NCI-H82 (cell line): ENCODE measurements at places on chromosomes 13 and 19.

DNA sequence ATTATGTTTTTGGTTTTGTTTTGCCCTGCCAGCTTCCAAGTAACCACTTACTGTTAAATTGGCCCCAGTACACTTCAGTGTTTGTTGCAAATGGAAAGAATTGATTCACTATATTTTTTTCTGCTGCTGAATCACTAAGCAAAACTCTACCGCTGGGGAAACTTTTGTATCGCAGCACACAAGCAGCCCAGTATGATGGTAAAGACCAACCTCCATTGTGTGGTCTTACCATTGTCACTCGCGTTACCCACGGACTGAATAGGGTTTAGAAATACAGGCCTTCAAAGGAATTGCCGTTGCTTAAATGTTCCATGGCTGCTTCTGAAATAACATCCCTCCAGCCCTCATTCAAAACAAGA lies 7.9 kb downstream of the SPATA13 start:
- DNase-seq = no peak

DNA sequence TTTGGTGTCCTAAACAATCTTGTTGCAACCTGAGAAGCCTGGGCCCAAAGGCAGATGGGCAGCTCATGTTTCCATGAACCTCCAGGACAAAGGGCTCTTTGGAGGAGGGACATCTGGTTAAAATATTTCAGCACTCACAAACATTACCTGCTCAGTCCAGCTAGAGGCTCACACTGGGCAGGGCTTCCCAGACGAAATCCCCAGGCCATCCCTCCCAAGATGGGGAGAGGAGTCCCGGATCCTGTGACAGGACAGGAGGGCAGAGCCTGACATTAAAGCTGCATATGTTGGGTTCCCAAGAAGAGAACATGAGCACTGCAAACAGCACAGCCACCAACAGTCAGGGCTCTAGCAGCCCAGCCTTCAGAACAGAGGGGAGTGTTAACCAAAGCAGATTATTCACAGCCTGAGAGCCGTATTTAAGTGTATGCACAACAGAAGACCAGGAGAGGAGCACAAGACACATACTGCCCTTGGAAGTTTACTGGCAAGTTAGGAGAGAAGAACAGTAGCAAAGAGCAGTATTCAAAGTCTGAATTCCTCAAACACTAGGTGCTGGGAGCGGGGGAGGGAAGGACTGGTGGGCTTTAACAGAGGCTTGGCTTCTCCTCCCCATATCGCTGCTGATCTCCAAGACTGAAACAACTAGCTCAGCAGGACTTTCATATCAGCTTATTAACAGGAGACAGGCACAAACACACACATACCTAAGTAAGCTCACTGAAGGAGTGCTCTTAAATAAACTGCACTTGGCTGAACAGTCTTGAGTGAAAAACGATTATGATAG lies 12.3 kb downstream of the ATP7B start:
- DNase-seq = peak; percentile 63

DNA sequence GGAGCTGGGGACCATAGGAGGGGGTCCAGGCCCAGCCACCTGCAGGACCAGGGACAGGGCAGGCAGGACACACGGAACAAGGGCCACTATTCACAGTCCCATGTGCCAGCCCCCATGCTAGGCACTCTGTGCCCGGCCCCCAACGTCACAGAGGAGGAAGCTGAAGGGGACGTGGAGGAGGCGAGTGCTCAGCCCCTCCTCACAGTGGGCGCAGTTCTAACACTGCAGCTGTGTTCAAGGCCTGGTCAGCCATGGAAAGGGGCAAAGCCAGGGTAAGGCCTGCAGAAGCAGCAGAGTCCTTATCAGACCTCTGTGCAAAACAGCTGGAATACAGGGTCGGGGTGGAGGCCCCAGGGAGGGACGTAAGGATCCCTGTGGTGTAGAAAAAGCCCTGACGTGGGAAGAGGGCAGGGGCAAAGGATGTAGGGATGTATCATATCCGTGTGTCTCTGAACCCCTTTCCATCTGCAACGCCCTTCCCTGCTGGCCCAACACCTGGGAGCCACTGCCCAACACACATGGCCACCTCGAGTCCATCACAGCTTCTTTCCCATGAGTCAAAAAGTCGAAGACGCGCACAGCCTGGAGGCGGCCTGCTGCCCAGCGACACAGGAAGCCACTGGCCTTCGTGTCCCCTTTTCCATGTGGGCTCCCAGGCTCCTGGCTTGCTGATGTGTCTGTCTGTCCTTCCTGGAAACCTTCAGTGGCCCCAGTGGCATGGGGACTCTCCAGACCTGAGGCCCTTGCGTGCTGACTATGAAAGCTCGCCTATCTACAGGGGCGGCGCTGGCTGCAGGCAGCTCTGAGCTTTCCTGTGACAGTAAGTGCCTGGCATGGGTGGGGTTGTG lies 28.0 kb downstream of the SH3GL1 start:
- DNase-seq = no peak

- DNase-seq = no peak
Measured at GRCh38 chr19:5078666-5079065, 109.8 kb downstream of the KDM4B start.

- DNase-seq = no peak
Measured at GRCh38 chr19:30880551-30880950, 468.7 kb downstream of the TSHZ3 start.

DNA sequence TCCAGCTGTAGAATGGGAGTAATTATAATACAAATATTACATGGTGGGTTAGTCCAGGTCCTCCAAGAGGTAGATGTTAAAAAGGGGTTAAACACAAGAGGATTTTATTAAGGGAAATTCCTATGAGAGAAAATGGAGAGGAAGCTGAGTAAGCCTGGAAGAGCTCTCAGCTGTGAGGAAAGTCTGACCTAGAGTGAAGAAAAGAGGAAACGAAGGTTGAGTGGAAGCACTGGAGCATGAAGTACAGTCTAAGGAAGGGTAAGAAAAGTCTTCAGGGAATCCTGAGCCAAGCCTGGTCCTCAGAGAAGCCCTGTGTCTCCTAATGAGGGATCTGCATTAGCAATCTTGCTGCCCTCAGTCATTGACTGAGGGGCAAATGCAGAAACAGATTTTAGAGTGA lies 506.2 kb downstream of the GPC5 start:
- no peak for DNase-seq

GRCh38 chr13:74062933-74063332 lies 71.3 kb downstream of the KLF12 start:
- DNase-seq = no peak

- no peak for DNase-seq
Measured at GRCh38 chr13:80379245-80379644, 38.3 kb upstream of the SPRY2 start.

DNA sequence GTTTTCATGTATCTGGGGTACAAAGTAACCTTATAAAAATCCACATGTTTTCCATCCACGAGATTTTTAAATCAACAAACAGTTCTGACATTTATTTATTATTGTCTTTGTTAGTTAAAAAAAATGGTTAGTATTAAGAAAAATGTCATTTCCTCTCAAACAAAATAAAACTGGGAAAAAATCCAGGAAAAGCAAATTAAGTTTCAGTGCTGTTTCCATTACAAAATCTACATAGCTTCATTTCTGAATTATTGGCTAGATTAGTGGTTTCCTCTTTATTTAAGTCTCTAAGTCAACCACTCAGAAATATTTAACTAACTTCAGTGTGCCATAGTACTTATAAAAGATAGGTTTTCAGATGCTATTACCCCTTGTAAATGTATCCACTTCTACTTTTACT lies 49.1 kb downstream of the MZT1 start:
- DNase-seq = no peak

DNA sequence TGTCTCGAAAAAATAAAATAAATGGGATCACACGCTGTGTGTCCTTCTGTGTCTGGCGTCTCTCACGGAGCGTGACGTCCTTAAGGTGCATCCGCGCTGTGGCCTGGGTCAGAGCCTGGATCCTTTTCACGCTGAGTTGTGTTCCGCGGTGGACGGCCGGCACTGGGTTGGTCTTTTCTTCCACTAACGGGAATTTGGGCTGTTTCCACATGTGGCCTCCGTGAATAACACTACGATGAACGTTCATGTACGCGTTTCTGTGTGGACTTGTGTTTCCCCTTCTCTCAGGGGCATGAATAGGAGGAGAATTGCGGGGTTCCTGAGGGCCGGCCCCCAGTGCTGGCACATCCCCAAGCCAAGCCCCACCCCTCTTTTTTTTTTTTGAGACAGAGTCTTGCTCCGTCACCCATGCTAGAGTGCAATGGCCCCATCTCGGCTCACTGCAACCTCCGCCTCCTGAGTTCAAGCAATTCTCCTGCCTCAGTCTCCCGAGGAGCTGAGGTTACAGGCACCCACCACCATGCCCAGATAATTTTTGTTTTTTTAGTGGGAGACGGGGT lies 6.2 kb upstream of the PTBP1 start:
- DNase-seq = no peak

GRCh38 chr19:53462861-53463260 lies 4.7 kb upstream of the ZNF813 start:
- peak; percentile 2 for DNase-seq

DNA sequence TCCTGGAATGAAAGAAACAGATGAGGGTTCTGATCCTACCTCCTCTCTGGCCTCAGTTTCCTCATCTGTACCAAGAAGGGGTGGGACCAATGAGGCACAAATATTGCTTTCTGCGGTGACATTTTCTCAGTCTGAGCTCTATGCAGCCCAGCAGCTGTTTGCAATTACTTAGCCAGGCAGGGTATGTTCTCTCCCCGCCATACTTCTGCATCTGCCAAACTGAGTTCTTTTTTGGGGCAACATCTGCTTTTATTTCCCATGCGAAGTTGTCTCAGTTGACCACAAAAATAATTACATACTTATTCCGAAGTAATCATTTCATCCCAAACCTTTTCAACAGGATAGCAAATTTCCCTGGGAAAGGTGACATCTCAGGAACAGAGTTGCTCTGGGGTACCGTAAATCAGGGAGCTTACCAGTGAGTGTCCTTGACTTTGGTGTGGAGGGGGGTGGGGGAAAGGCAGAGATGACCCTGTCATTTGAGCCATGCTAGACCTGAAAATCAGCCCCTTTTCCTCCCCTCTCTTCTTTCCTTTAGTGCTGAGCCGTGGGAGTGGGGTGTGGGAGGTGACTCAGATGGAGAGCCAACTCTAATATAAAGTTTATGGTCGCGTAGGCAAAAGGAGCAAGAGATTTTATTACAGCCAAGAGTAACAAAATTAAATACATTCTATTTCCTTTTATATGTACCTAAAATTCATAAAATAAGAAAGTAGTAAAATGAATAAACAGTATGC lies 165.7 kb upstream of the KL start:
- no peak for DNase-seq

DNA sequence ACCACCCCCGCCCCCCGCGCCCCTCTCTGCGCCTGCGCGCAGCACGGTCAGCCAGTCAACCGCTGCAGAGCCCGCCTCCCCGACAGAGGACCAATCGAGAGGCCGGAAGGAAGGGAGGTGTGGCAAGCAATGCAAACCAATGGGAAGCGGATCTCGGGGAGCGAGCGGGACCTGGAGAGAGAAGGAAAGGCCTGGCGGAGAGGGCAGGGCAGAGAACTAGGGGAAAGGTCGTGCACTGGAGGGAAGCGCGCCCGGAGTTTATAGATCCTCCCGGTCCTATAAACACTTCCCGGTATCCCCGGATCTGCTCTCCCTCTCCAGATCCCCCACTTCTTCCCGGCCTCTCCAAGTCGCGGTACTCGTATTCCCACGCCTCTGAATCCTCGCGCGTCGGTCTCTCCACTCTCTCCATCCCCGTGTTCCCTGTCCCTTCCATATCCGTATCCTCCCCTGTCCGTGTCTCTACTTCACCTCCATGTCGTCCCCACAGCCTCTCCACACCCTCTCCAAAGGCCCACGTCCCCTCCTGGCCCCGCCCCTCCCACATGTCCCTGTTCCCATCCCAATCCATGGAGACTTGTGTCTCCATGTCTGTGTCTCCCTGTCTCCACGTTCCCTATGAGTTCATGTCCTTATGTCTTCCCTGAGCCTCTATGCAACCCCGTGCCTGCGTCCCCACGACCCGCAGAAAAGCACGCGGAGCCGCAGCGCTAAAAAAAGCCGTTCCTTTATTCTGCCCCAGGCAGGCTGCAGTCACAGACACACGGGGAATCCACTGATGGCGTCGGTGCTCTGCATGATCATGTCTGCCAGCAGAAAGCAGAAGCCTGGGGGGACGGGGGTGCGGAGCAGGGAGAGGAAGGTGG lies 434 bp upstream of the ETFB start:
- DNase-seq = peak; percentile 99

DNA sequence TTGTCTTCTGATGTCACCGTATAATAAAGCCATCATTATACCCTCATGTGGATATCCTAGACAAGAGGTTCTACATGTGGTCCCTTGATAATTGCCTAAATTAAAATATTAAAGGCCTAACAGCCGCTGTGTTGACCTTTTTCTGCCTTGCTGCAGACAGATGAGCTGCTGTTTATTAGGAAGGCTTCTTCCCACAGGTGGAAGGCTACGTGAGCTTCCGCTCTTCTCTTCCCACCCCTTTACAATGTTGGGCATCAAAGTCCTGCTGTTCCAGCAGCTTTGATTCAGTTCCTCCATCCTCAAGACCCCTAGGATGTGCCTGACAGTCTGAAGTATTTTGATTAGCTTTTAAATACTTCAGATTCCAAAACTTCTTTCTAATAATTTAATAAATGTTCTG lies 217.1 kb downstream of the PCCA start:
- DNase-seq = no peak

DNA sequence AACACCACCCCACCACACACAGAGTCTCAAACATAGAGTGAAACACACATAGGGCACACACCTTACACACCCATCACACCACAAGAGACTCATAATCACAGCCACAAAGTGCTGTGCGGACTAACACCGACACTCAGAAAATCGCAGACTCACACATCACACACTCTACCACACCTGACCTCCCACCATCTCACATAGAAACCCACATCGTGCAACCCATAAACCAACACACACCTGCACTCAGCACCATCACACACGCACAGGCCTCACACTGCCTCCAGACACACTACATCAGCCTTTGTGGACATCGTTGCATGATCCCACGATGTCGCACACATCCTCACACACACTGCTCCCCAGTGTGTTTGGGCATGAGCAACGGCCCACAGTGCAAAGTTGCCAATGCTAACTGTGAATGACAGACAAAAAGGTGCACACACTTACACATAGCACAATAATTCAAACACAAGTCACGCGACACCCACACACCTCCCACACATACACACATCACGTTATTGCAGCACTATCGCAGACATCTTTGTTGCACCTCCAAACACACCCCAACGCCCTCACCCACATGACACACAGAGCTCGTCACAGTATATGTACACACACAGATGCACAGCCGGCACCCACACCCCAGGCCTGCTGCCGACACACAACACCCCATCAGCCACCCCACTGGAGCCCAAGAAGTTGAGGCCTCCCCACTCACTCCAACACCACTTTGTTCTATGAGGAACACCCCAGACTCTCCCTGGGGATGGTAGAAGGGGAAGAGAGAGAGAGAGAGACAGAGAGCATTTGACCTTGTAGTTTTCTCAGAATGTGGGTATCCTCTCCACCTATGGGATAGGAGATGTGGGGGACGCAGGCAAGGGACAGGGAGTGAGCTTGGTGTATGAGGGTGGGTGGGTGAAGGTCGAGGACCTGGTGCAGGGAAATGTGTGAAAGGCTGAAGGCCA lies 1.2 kb upstream of the ATP1A3 start:
- DNase-seq = no peak

- DNase-seq = peak; percentile 100
Measured at GRCh38 chr19:47863514-47863936, 4.5 kb downstream of the TPRX2 start.
